ENCODE measurements at places on chromosomes 4 and X.

- DNase-seq = no peak
Measured at GRCh38 chr4:83115656-83116285, 1.2 kb upstream of the PLAC8 start.

DNA sequence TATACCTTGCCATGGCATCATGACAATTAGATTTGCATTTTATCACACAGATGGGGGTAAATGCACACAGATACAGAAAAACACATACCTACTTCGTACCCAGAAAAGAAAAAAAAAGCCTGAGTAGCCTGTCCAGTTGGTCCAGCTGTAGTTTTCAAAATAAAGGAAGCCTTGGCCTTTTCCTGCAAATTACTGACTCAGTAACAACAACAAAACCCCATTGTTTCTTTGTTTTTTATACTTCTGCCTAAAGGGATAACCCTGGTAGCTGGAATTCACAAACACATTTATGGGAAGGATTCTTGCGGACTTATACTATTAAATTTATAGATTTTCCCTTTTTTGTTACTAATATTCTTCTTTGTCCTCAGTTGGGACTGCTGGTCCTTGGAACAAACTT lies 156.4 kb upstream of the PCDH10 start:
- no peak for DNase-seq

- DNase-seq = no peak
Measured at GRCh38 chr4:54254915-54255246, 25.8 kb downstream of the PDGFRA start.

DNA sequence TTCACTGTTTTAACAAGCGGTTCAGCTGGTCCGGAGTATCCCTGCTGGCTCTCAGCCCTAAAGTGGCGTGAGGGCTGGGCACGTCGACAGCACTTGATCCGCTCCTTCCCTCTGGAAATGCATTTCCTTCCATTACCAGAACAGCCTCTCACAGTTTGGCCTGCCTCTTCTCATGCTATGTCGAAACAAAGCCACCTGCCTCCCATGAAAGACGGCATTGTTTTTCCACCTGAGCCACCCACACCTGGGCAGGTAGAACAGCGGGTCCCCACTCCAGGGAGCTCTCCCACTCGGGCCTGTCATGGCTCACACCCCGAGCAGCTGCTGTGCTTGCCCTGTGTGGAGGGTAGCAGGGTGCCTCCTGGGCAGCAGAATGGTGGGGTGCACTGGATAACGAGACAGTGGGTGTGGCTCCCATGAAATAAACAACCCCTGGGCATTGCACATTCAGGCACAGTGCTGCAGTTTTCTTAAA lies 86.2 kb downstream of the FHDC1 start:
- no peak for DNase-seq

DNA sequence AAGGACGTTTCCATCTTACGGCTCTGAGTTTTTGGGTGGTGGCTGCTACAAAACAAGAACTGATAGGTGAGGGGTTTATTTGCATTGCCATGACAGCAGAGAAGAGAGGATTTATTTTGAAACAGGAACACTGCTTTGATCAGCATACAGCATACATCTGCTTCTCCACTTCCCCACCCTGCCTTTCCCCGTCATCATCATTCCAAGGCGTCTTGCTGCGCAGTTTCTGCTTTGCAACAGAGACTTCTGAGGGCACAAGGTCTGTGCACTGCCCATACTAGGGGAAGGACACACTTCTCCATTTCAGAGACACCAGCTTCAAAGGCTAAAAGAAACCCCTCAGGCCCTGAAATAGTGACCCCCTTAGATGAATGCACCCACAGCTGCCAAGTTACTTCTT lies 19.1 kb downstream of the STARD8 start:
- no peak for DNase-seq

- no peak for DNase-seq
Measured at GRCh38 chrX:51665981-51666380, 16.6 kb downstream of the CENPVL2 start.

- no peak for DNase-seq
Measured at GRCh38 chrX:44914532-44915198, 41.7 kb downstream of the KDM6A start.

DNA sequence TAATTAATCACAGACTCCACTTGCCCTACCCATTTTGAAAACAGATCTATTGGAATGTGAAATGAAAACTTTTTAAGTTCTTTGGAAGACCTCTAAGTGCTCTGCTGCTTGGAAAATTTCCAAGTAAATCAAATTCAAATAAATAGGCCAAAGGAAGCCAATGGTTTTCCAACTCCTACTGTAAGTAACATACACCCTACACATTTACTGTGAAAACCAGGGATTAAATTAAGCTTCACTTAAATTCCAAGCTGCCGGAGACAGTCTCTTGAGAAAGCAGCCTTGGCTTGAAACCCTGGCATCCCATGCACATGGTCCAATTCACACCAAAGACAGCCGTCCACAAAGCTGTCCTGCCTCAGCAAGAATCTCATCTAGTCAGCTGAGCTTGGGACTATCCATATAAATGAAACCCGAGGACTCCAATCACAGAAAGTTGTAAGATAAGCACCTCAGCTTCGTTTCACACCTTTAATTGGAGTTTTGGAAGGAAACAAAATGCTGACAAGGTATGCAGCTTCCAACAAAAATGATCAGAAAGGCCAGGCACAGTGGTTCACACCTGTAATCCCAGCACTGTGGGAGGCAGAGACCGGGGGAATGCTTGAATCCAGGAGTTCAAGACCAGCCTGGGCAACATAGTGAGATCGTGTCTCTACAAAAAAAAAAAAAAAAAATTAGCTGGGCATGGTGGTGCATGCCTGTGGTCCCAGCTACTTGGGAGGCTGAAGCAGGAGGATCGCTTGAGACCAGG lies 88.6 kb downstream of the APBB2 start:
- no peak for DNase-seq

- DNase-seq = no peak
Measured at GRCh38 chr4:144399927-144400326, 246.0 kb upstream of the HHIP start.

GRCh38 chr4:187798385-187798784 lies 197.2 kb upstream of the ZFP42 start:
- DNase-seq = no peak

DNA sequence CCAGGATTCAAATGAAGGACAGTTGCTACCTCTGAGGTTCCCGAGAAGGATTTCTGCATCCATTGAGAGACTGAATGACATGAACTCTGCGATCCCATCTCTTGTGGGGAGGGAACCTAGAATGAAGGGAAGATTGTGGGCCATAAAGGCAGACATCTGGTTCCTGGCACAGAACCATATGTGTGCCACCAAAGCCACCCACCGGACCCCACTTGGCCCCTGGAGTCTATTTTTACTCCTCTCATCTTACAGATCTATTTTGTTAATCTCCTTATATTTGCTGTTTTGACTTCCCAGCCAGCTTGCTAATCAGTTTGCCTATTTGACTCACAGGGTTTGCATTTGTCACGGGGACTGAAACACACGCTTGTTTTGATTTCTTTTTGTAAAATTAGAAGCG lies 7.3 kb downstream of the SOD3 start:
- DNase-seq = no peak

- no peak for DNase-seq
Measured at GRCh38 chr4:127049526-127049925, 583.2 kb upstream of the INTU start.

DNA sequence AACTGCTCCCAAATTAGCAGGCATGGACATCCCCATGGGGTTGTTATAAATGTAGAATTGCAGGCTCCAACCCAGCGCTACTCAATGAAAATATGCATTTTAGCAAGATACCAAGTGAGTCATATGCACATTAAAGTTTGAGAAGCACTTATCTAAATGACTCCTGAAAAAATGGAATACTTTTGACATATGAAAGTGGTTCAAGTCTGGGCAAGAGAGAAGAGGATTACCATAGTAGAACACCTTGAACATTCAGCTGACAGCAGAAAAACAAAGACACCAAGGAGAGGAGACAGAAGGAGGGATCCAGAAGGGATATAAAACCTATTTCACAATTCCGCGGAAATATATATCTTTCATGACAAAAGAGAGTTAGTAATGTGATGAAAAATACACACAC lies 63.2 kb upstream of the CT83 start:
- DNase-seq = no peak

- no peak for DNase-seq
Measured at GRCh38 chrX:111652719-111653118, 28.3 kb upstream of the ALG13 start.

DNA sequence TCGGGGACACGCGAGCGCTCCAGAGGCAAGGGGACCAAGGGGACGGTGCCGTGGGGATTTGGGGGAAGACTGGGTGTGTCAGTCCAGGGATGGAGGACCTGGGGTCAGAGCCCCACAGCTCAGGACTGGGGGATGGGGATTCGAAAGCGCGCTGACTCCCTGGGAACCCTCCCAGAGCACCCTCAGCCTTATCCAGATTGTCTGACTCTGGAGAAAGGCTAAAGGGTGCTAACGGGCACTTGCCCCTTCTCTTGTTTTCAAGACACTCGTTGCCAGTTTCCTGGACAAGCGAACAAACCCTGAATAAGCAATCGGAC lies 1.1 kb downstream of the DOCK11 start:
- DNase-seq = no peak

GRCh38 chr4:26670903-26671537 lies 87.1 kb downstream of the TBC1D19 start:
- no peak for DNase-seq

DNA sequence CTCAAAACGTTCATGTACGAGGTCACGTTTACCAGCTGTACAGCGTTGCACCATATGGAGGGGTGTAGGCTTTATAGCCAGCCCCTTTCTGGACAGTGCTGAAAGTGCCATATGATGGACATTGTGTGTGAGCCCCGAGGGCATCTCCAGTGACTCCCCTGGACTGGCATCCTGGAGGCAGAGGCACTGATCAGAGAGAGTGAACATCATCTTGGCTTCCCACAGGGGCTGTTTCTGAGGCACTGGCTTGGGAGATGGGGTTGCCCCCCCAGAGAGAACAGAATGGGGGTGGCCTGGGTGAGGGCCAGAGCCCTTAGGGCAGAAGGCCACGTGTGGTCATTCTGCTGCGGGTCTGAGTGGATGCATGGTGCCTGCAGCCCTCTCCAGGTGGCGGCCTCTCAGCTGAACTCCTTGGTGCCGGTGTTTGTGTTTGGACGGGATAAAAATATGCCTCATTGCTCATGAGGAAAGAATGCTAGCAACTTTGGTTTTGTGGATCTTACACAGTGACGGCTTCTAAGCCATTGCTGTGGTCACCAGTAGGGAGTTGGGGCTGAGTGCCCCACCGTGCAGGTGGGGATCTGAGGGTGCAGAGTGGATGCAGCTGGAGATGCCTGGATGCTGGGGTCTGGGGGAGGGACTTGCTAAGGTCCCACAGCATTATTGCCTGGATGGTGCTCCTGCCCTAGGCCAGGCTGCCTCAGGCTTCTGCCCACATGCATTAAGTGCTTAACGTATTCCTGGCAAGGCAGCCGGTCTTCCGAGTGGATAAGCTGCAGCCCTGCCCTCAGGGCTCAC lies 3.4 kb downstream of the WFS1 start:
- DNase-seq = no peak

DNA sequence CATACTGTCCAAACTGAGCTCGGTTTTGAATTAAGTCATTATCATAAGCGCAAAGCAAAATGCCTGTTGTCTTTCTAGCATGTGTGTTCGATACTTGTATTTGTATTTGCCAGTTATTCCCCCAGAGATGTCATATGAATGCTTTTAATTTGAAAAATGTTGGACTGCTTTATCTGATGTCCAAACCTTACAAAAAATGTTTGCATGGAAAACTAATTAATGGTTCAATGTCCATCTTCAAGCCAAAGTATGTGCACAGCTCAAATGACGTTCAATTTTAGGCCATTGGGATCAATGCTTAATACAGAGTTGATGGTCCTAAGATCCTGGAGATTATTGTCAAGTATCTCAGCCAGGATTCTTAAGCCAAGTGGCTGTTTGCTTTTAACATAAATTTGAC lies 17.2 kb upstream of the HPGDS start:
- DNase-seq = no peak

- no peak for DNase-seq
Measured at GRCh38 chrX:53256446-53257041, 24.8 kb downstream of the IQSEC2 start.

DNA sequence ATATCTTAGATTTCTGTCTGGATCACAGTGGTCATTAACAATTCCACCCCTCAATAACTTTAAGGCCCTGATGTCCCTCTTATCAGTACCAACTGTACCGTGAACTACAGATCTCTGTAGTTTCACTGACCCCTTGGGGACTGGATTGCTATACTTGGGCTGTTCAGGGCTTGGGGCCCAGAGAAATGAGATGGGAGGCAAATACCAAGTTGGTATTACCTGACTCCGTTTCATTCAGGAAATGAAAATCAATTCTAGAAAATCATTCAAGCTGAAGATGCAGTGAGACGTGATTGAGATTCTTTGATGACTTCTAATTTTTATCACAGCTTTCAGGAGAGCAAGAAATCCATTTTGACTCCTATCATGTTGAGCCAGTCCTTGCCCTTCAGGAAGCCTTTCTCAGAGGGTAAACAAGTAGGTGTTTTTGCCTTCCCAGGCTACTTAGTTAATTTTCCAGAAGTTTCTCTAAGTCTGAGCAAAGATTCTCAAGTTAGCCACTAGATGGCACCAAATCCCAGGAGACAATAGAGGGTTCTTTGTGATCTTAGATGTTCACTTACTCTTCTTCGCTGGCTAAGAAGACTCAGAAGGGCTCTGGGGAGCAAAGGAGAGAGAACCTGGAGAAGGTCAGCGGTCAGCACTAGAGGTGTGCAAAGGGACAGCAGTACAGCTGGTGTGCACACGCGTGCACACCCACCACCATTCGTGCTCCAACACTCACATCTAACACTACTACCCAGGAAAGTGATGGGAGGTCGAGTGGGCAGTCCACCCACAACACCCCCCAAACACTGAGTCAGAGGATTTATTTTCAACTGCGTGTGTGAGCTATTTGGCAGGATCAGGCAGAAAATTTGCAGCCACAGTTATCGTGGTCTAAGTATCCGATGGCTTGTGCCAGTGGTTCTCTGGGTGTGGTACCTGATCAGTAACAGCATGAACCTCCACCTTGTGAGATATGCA lies 7.4 kb downstream of the HNRNPH2 start:
- peak; percentile 21 for DNase-seq

- no peak for DNase-seq
Measured at GRCh38 chr4:182449930-182450439, 206.8 kb downstream of the TENM3 start.

DNA sequence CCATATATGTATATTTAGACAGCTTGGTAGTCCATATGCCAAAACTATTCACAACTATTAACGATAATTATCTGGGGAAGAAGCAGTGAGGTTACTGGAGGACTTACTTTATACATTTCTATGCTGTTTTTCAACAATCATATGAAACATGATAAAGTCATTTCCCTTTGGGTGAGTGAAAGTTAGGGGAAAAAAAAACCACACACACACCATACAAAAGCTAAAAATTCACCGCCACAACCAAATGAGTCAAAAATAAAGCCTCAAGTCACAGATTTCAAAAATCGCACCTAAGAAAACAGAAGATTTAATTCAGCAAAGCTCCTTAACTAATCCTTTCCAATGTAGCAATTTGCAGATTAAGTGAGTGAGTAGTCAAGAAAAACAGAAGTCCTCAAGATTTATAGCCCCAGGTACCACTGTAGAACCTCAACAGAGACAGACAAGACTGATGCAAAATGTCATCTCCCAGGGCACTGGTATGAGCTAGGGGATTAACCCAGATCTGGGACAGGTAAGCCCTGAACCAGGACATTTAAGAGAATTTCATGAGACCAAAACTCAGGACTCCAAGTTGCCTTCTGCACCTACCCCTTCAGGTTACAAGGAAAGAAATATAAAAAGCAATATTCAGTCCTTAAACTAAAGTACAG lies 35.1 kb downstream of the SYTL4 start:
- no peak for DNase-seq

Data from bone marrow (tissue), 2 donors.